ENCODE measurements at places on chromosomes 11 and 22.

DNA sequence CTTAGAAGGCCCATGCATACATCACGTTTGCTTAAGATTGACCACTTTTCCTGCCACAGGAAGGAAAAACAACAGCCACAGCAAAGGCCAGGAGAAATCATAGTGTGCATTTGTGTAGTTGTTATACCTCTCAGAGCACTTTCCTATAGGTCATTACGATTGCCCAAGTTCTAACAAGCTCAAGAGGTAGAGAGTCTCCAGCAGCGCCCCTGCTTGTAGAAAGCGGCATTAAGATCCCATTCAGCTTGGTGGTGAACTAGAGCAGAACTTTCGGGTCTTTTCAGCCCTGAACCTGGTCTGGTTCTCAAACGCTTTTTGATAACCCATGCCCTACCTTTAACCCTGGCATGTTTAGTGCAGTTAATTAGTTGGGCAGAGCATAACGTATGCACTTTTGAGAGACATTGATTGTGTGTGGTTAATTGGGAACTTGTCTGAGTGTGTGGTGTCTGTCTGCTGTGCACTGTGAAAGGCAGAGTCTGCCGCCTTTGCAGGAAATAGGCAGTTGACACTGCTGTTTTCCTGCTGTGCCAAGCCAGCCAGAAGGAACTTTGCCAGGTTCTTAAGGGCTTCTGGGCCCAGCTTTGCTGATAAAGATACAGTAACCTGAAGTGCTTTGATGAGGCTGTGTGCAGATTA is 109.9 kb upstream of the CLMP start:
- DNase-seq, result no peak

- DNase-seq, result no peak
These were observed 44.7 kb upstream of the CAPRIN1 start for GRCh38 chr11:34006876-34007275.

DNA sequence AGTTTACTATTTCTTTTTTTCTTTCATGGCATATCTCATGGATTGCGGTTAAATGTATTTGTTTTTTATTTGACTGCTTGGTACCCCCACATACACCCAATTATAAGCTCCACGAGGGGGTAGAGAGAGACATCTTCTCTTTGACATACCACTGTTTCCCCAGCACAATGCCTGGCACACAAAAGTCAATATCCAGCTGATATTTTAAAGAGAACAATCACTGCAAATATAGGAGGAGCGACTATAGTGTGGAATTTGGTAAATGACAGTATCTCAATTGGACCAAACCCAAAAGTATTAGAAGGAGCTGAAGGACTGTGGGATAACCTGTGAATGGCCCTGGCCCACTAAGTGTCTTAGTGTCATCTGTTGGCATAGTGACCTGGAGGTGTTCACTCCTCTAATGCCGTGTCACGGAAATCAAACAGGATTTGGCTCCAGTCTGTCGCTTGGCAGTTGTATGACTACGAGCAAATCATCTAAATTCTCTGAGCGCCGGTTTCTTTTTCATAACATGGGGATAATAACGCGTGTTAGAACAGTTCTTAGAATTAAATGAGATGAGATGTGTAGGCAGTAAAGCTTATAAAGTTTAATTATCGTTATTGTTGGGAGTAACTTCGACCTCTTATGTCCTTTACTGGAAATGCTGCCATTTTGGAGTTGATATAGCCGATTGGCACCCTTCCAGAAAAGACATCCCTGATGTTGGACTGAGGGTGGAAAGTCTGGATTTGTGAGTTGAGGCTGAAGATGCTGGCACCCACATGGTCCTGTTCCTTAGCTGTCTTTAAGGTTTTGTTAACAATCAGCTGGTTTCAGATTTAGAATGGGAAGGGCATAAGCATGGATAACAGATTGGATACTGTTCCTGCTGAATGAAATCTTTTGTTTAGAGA is 144.5 kb downstream of the DBX1 start:
- DNase-seq, result no peak

DNA sequence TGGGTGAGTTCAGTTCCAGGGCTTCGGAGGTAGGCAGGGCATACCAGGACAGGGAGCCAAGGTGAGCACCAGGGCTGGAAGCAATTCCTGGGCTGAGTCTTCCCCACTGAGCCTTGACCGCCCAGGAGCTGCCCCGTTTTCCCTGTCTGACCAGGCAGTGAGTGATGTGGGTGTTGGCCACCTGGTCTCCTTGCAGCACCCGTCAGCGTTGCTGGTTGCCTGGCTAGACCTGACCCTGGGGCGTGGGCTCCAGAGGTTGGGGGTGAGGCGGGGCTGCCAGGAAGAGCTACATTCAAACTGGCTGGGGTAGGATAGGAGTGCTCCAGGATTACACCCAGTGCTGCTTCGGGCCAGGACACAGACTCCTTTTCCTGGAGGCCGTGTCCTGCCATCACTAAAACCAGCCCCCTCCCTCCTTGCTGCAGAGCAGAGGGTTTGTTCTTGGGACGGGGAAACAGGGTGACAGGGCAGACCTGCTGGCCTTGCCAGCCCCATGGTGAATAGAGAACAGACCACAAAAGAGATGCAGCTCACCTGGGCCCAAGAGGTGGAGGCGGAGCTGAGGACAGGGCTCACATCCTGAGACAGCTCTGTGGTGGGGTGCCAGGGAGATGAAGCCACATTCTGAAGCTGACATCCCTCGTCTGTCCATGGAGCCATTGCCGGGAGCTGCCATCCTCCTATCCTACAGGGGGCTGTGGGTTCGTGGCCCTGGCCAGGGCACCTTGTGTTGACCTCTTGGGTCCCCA is 14.2 kb downstream of the INCENP start:
- DNase-seq, result no peak

DNA sequence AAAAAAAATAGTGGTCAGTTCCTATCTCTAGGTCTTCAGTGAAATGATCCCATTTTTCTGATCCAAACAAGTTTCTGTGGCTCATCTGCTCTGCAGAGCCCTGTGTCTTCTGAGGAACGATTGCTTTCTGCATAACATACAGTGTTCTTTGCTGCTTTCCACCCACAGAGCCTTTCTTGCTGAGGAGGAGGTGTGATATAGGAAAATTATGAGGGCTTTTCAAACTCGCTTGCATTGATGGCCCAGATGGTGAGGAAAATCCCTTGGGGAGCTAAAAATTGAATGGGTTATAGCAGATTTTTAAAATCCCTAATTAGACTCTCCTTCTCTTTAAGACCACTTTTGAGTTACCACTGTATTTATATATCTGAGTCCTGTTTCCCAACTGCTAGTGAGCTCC is 31.3 kb downstream of the JAM3 start:
- DNase-seq, result no peak
